ENCODE measurements at places on chromosomes 12 and 14.

- no peak for DNase-seq
Measured at GRCh38 chr12:122024132-122024785, 2.6 kb downstream of the BCL7A start.

GRCh38 chr14:34218881-34219280 is 243.2 kb downstream of the SPTSSA start:
- DNase-seq: no peak

DNA sequence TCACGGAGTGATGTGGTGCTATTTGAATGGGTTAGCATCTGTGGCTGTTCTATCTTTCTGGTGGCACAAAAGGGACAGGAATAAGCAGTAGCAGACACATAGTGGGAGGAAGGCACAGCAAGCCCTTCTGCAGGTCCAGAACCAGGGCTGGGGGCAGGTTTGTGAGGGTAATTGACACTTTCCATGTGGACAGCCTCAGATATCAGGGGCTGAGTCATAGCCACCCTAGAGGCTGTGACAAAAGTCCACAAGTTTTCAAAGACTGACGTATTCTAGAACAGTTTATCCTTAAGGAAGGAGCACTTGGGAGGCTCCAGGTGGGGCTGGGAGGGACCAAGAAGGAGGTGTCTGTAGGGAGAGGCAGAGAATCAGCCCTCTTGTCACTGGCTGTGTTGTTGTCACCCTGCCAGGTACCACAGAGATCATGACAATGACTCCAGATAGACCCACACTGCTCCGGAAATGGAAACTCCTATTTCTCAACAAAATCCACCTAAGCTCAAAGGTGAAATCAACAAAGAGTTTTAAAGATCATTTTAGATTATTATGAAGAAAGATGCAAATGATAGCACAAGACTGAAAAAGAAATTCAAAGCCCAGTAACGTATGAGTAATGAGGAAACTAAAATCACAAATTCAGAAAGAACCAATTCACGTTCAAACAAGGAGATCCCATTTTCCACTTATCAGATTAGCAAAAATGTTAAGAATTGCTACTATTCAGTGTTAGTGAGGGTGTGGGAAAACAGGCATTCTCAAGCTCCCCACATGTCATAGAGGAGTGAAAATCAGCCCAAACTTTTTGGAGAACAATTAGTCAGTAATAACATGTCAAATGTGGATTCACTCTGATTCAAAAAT is 48.3 kb downstream of the NFKBIA start:
- DNase-seq: no peak

- DNase-seq: no peak
Measured at GRCh38 chr14:34049790-34050189, 98.9 kb upstream of the EGLN3 start.

DNA sequence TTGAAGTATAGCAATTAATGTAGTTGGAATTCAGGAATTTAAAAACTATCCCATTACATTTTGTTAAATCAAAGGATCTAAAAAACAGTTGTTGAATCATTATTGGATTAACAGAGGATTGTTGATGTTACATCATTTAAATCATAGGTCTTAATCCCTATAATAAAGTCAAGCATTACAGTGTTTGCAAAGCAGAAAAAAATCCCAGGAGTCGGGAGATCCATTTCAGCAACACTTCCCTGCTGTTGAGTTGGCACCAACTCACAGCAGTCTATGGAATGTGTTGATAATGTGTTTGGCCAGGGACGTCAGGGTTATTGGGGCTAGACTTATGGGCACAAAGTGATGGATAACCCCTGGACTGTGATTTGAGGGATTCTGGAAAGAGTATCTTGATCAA is 99.1 kb upstream of the TMTC1 start:
- DNase-seq: no peak

GRCh38 chr14:53955671-53956426 is 776 bp downstream of the BMP4 start:
- DNase-seq: no peak

GRCh38 chr14:99831303-99831702 is 38.1 kb downstream of the EML1 start:
- no peak for DNase-seq

DNA sequence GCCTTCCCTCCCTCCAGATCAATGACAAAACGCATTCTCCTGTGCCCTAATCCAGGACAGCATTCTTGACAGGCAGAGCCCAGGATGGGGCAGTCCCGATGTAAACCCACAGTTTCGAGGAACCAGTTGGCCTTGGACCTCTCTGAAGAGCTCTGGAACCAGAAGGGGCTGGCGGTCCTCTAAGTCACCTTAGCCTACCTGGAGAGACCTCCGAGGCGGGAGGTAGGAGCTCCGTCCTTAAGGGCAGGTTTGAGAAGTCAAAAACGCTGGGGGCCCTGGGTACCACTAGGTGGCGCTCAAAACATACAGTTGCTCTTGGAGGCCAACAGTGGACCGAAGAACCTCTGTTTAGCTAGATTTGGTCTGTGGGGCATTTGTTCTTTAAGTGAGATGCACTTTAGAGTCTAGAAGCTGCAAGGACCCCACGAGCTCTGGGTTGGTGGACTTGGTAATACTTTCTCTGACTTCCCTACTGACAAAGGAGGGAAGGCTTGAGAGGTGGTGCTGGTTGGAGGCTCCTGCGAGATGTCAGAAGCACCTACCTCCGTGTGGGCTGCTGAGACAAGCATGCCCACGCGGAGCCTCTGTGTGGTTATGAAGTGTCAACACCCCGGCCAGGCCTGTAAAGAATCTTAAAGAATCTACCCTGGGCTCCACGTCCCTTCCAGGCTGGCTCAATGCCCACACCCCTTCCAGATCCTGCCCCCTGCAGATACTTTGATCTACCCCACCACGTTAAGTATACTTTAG is 74.8 kb upstream of the CHST11 start:
- DNase-seq: peak; percentile 90

DNA sequence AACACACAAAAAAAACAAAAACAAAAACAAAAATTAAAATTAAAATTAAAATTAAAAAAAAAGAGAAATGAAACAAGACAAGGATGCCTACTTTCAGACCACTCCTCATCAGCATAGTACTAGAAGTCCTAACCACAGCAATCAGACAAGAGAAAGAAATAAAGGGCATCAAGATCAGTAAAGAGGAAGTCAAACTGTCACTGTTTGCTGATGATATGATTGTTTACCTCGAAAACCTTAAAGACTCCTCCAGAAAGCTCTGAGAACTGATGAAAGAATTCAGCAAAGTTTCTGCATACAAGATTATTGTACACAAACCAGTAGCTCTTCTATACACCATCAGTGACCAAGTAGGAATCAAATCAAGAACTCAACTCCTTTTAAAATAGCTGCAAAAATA is 29.2 kb downstream of the ALG10 start:
- DNase-seq: no peak

GRCh38 chr12:57126561-57126960 is 1.7 kb upstream of the LRP1 start:
- no peak for DNase-seq
